ENCODE measurements at places on chromosomes 13 and 19.
A peak's percentile ranks its signal among the peaks of the same experiment; 100 is the strongest.

- H3K4me3 ChIP-seq = no peak overlapping the region
- peaks cover 4% of the 10 kb centered on the region for H3K4me1 ChIP-seq
- no peaks in the 10 kb centered on the region for H3K36me3 ChIP-seq
Measured at GRCh38 chr13:67228916-67229315, 1.2 kb downstream of the PCDH9 start.

- no peak overlapping the region for H3K27ac ChIP-seq
- peaks cover 19% of the 10 kb centered on the region for H3K27me3 ChIP-seq
- peaks cover 3% of the 10 kb centered on the region for H3K4me1 ChIP-seq
- no peak for DNase-seq
Measured at GRCh38 chr19:45821570-45821969, 6.5 kb upstream of the RSPH6A start.

DNA sequence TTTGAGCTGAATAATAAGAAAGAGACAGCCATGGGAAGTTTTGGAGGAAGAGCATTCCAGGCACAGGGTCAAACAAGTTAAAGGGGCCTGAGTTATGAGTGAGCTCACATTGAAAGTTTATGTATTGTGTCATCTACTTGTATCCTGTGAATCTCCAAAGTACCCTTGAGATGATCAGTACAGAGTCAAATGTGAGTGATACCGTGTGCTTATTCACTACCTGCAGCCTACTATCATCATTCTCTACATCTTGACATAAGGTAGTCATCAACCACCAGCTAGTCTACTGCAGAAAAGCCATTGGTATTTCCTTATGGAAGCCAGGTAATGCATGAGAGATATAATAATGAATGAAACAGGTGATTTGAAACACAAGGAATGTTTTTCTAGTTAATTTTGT is 3.0 kb upstream of the KCTD12 start:
- peaks cover 20% of the 10 kb centered on the region for H3K27me3 ChIP-seq
- no peak overlapping the region for H3K4me3 ChIP-seq
- DNase-seq = no peak
- no peak overlapping the region for H3K27ac ChIP-seq

DNA sequence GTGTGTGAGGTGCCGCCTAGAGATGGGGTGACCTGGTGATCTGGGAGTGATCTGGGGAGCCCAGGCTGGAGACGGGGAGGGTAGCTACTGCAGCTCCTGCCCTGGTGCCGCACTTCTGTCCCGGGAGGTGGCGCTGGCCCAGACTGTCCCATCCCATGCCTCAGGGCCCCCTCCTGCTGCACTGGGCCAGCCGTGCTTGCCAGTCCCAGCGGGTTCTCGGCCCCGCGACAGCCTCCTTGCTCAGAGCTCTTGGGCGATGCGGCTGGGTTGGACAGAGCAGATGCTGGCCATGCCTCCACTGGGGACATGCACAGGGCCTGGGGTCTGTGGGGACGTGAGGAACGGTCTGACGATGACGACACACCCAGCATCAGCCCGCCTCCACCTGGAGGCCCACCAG is 2.5 kb downstream of the RAX2 start:
- H3K27ac ChIP-seq = no peak overlapping the region
- H3K4me1 ChIP-seq = no peaks in the 10 kb centered on the region
- H3K27me3 ChIP-seq = peaks cover 12% of the 10 kb centered on the region
- no peak overlapping the region for H3K4me3 ChIP-seq
- peaks cover 8% of the 10 kb centered on the region for H3K36me3 ChIP-seq

GRCh38 chr19:15475169-15475568 is 4.1 kb downstream of the PGLYRP2 start:
- peak overlapping the region; percentile 3 for H3K4me3 ChIP-seq
- H3K27me3 ChIP-seq = peaks cover 3% of the 10 kb centered on the region
- H3K36me3 ChIP-seq = peaks cover 12% of the 10 kb centered on the region
- no peak overlapping the region for H3K27ac ChIP-seq

- no peak overlapping the region for H3K27ac ChIP-seq
- peak; percentile 71 for DNase-seq
- H3K27me3 ChIP-seq = peaks cover 14% of the 10 kb centered on the region
- H3K4me3 ChIP-seq = no peak overlapping the region
Measured at GRCh38 chr19:383922-384798, 24.8 kb downstream of the C2CD4C start.

DNA sequence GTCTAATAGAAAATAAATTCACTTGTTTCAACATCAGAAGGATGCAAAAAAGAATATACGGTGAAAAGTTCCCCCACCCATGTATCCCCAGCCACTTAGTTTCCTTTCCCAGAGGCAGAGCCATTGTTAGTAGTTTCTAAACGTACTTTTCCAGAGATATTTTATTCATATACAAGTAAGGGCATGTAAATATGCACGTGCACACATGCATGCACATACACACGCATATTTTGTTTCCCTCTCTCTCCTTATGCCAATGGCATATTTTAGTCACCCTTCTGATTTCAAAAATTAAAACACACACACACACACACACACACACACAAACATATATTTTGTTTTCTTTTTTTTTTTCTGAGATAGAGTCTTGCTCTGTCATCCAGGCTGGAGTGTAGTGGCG is 147.4 kb downstream of the PDS5B start:
- H3K36me3 ChIP-seq = peaks cover 9% of the 10 kb centered on the region
- DNase-seq = no peak
- no peaks in the 10 kb centered on the region for H3K27me3 ChIP-seq
- H3K4me1 ChIP-seq = peaks cover 24% of the 10 kb centered on the region
- no peak overlapping the region for H3K27ac ChIP-seq

DNA sequence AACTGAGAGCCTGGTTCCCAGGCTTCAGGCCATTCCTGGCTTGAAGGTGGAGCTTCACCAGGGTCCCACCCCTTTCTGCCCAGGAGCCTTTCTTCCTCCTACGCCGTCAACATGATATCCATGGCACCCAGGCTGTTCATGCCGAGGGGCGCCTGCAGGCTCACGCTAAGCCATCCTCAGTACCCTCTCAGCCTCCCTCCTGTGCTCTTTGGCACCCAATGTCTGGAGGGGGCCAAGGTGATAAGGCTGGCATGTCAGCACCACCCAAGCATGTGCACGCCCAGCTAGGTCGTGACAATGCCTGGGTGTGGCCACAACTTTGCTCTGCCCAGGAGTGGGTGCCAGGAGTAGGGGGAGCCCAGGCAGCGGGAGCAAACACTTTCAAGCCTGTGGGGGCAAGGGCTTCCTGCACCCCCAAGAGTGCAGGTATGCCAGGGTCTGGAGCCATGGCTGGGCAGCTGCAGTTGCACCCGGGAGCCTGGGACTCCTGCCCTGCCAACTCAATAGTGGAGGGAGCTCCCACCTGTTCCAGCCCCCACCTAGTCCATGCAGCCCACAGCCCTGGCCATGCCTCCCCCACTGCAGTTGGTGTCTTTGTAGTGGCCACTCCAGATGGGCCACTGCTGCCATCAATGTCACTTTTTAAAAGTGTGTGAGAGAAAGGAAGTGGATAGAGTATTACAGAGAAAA is 219.9 kb downstream of the MAB21L1 start:
- H3K4me3 ChIP-seq = no peak overlapping the region
- no peak overlapping the region for H3K27ac ChIP-seq
- no peaks in the 10 kb centered on the region for H3K4me1 ChIP-seq
